HFFc6 (cell line): ENCODE measurements at places on chromosomes 4 and X. TPM values are rescaled to one million over a fixed set of nuclear protein-coding genes. Genes with fewer than 3 reads are reported as not detected.

DNA sequence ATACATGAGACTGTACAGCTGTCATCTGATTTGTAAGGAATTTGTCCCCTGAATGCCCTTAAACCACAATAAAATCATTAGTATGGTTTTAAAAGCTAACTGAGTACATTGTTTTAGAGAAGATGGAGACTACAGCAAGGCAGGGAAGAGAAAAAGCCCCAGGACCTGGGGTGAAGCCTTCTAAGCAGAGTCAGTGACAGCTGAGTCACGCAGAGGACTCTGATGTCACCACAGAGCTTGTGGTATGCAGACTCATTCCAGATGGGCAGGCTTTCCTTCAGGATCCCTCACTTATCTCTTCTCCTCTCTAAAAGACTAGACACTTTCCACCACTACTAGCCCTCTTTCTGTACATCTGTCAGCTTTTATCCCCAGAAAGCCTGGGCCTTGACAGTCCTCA is 97.1 kb upstream of the ATOH1 start:
- no peaks in the 10 kb centered on the region for H3K27me3 ChIP-seq
- no peak overlapping the region for H3K27ac ChIP-seq
- no peak for DNase-seq
- H3K36me3 ChIP-seq = no peaks in the 10 kb centered on the region
- no peaks in the 10 kb centered on the region for H3K4me1 ChIP-seq
- no peak overlapping the region for H3K4me3 ChIP-seq

DNA sequence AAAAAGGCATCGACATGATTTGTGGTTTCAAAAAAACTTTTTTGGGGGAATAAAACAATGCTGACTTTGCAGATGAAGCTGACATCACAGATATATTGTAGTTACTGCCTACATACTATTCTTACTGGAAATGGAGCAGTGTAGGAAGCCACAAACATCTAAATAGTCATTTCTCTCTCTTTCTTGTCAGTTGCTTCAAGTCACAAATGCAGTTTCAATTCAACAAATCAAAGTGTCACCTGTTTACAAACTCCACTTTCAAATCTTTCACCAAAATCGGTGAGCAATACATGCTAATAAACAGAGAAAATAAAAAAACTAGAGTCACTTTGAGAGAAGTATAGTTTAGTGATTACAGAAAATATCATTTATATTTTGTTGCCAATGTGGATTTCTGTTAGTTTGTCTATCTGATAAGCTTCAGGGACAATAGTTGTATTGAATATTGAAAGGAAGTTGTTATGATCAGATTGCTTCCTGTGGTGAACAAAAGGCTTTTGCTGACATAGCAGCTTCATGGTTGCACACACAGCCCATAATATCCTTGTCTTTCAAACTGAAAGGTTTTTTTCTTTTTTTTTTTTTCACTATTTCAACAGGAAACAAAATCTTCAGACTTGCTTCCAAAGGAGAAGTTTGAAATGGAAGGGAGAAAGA is 49.7 kb upstream of the PTPN13 start:
- H3K4me1 ChIP-seq = peaks cover 15% of the 10 kb centered on the region
- no peak overlapping the region for H3K27ac ChIP-seq
- peaks cover 9% of the 10 kb centered on the region for H3K27me3 ChIP-seq
- DNase-seq = no peak
- H3K36me3 ChIP-seq = peaks cover 5% of the 10 kb centered on the region; the same call in 1 of the 2 replicates

Gene ALAS2
- total RNA-seq = not detected in 3 replicates

DNA sequence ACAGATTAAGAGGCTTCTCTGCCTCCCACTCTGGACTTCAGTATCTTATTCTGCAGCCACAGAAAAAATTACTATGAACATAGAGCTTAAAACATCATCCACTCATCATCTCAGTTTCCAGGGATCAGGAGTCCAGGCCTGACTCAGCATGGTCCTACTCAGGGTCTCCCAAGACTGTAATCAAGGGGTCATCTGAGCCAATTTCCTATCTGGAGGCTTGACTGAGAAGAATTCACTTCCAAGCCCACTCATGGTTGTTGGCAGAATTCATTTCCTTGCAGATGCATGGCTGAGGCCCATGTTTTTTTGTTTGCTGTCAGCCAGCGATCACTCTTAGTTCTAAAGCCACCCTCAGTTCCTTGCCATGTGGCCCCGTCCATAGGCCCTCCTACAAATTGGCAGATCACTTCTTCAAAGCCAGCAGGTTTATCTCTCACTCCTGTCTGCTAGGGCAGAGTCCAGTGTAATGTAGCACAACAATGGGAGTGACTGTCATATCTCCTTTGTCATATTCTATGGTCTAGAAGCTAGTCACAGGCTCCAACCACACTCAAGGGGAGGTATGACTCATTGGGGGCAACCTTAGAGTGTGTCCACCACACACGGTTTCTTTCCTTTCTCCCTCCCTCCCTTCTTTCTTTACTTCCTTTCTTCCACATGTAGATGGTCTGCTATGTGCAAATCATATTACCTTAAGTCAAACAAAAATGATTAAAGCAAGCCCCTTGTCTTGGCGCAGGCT is 251.6 kb downstream of the QDPR start:
- H3K4me3 ChIP-seq = no peak overlapping the region
- DNase-seq = no peak
- H3K27me3 ChIP-seq = no peaks in the 10 kb centered on the region; the same call in 1 of the 2 replicates
- no peaks in the 10 kb centered on the region for H3K36me3 ChIP-seq

Gene FANCB
- total RNA-seq = 5.3 to 9.9 TPM (median 8.8 TPM) in 3 replicates

- no peak overlapping the region; the same call in 1 of the 2 replicates for H3K27ac ChIP-seq
- no peaks in the 10 kb centered on the region; the same call in 1 of the 2 replicates for H3K36me3 ChIP-seq
- peak overlapping the region; percentile 1 for H3K4me3 ChIP-seq
- peak; percentile 36 for DNase-seq
- peaks cover 58% of the 10 kb centered on the region for H3K4me1 ChIP-seq
These were observed 39.1 kb downstream of the HAND2 start for GRCh38 chr4:173490817-173491528.

GRCh38 chrX:12987340-12987739 is 12.4 kb downstream of the TMSB4X start:
- peaks cover 33% of the 10 kb centered on the region for H3K4me1 ChIP-seq
- no peaks in the 10 kb centered on the region for H3K27me3 ChIP-seq
- no peaks in the 10 kb centered on the region; the same call in 1 of the 2 replicates for H3K36me3 ChIP-seq
- no peak overlapping the region for H3K27ac ChIP-seq
- no peak overlapping the region for H3K4me3 ChIP-seq

DNA sequence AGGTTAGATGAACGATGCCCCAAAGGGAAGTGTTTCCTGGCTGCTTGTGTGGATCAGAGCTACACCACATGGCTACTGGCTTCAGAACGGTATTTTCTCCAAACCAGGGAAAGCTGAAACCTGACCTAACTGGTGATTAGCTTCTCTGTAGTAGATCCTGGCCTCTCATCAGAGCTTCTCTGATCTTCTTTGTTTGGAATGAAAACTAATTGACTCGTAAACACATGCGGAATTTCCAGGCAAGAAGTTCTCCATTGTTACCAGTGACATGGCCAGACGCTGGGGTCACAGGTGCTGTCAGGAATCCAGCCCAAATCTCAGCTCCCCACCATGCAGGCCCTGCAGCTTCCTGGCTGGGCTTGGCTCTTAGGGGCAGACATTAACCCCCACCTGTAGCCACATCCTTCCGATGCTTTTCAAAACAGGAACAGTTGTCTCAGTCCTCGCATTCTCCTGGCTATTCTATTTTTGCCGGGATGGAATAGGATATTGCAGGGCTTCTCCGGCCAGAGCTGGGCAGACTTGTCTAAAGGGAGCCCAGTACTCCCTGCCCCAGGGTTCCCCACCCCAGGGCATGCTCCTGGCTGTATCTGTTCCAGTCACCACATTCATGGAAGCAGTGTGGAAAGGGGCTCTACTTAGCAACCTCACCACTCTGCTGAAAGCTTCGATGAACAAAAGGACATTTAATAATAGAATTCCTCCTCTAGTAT is 305.4 kb upstream of the F9 start:
- no peak overlapping the region for H3K27ac ChIP-seq
- H3K4me1 ChIP-seq = no peaks in the 10 kb centered on the region
- H3K36me3 ChIP-seq = no peaks in the 10 kb centered on the region
- no peak for DNase-seq

Gene INTS6L
- total RNA-seq = 1.8 to 2.1 TPM (median 2.0 TPM) in 3 replicates

Gene GAK
- 63.6 to 72.7 TPM (median 65.4 TPM) in 3 replicates for total RNA-seq

DNA sequence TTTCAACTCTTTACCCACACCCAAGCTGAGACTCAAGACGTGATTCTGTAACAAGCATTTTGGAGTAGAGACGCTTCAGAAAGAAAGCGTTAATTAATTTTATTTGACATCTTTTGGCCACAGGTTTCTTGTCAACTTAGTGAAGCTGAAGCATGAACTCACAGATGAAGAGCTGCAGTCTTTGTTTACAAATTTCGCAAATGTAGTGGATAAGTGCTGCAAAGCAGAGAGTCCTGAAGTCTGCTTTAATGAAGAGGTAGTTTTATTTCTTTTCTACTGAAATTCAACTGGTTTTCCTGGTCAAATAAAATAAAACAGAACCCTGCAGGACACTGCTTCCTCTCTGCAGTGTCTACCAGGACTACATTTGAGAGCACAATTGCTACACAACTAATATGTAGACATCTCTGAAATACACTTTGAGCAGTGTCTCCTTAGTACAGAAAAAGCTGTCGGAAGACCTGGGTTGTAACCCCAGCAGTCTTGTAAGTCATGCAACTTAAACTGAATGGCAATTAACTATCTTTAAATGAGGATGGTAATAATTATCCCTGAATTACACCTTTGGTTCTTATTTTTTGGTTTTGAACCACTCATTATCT is 20.2 kb downstream of the AFM start:
- no peaks in the 10 kb centered on the region for H3K27me3 ChIP-seq
- peaks cover 21% of the 10 kb centered on the region for H3K4me1 ChIP-seq
- no peak for DNase-seq
- no peak overlapping the region for H3K27ac ChIP-seq
- H3K4me3 ChIP-seq = no peak overlapping the region
- H3K36me3 ChIP-seq = no peaks in the 10 kb centered on the region

- no peaks in the 10 kb centered on the region for H3K4me1 ChIP-seq
- DNase-seq = no peak
- H3K36me3 ChIP-seq = peaks cover 9% of the 10 kb centered on the region; the same call in 1 of the 2 replicates
These were observed 201.1 kb downstream of the OPHN1 start for GRCh38 chrX:68232206-68232605.

DNA sequence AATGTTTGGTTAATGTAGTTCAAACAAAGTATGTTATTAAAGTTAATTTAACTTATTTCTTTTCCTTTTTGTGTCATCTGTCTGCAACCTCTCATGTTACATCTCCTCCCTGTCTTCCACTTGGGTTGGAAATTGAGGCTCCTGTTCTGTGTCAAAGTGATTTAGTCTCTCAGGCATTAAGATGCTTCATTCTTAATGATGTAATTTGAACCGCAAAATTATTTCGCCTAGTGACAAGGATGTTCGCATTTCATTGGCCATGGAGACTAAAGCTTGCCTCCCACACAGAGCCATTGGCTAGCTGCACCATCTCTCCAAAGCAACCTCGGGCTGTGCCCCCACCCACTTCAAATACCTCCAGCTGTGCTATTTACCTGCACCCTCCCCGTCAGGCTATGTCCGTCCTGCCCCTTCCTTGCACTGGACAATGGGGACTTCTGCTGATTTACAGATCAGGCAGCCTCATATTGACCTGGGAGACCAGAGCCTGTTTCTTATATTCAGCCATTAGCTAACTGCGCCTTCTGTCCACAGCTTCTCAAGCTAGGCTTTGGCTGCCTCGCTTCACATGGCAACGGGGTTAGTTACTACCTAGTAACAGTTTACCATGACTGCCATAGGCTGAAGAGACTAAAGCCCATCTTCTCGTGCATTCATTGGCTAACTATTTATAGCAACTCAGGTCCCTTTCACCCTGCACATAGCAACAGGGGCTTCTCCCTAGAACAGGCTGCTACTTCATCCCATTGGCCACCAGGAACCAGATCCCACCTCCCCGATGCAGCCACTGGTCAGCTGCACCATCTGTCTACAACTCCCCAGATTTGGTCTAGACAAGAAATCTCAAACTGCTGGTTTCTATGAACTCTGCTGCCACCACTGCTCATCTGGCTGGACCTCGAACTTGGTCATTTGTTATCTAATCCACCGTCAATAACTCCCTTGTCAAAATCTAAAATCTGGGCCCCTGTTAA is 8.6 kb upstream of the ZNF157 start:
- DNase-seq = peak; percentile 89
- H3K27me3 ChIP-seq = no peaks in the 10 kb centered on the region; the same call in 1 of the 2 replicates
- peaks cover 23% of the 10 kb centered on the region for H3K4me1 ChIP-seq
- H3K4me3 ChIP-seq = peak overlapping the region; percentile 76
- H3K27ac ChIP-seq = peak overlapping the region; percentile 86
- no peaks in the 10 kb centered on the region for H3K36me3 ChIP-seq

DNA sequence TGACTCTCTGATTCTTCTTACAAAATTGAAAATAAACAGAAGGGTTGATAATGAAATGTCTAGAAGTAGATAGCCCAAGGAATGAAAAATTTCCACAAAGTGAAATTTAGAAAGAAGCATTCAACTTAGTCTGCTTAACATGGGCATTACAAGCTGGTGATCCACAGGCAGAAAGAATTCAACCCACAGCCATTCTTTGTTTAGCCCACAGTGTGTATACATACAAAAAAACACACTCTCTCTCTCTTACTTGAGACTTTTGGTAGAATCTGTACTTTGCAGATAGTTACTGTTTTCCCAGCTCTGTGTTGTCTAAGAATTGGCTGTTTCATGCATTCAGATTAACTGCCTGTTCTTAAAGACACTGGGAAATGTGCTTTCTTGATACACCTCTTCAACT is 159.8 kb downstream of the SLC4A4 start:
- H3K4me3 ChIP-seq = no peak overlapping the region
- H3K27me3 ChIP-seq = no peaks in the 10 kb centered on the region
- peaks cover 21% of the 10 kb centered on the region for H3K36me3 ChIP-seq
- H3K27ac ChIP-seq = no peak overlapping the region

DNA sequence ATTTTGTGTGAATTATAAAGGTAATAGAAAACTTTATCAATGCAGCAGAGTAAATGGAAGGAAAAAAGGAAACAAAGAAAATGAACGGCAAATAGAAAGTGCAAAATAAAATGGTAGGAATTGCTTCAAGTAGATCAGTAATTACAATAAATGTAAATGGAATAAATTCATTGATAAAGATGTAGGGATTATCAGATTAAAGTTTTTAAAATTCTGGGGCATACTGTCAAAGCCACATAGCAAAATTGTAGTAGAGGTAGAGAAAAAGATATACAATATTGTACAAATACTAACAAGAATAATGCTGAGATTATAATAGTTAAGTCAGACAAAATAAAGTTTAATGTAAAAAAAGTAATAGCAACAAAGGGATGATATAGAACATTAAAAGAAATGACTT is 94.7 kb downstream of the SMIM20 start:
- no peak for DNase-seq
- H3K36me3 ChIP-seq = peaks cover 6% of the 10 kb centered on the region; the same call in 1 of the 2 replicates
- H3K4me3 ChIP-seq = no peak overlapping the region
- H3K27me3 ChIP-seq = peaks cover 28% of the 10 kb centered on the region
- peaks cover 14% of the 10 kb centered on the region for H3K4me1 ChIP-seq

Gene SLC6A14
- total RNA-seq = not detected in 3 replicates

Gene GAB3
- 0.07 to 0.10 TPM (median 0.09 TPM) in 3 replicates for total RNA-seq

GRCh38 chr4:58776627-58777026 is 1666.4 kb upstream of the IGFBP7 start:
- no peak for DNase-seq
- H3K4me1 ChIP-seq = no peaks in the 10 kb centered on the region
- no peaks in the 10 kb centered on the region for H3K27me3 ChIP-seq
- no peaks in the 10 kb centered on the region for H3K36me3 ChIP-seq
- H3K4me3 ChIP-seq = no peak overlapping the region
- H3K27ac ChIP-seq = no peak overlapping the region
